Tibial artery (tissue), 4 donors: ENCODE measurements at places on chromosomes 11 and 22.
A peak's percentile ranks its signal among the peaks of the same experiment; 100 is the strongest.

DNA sequence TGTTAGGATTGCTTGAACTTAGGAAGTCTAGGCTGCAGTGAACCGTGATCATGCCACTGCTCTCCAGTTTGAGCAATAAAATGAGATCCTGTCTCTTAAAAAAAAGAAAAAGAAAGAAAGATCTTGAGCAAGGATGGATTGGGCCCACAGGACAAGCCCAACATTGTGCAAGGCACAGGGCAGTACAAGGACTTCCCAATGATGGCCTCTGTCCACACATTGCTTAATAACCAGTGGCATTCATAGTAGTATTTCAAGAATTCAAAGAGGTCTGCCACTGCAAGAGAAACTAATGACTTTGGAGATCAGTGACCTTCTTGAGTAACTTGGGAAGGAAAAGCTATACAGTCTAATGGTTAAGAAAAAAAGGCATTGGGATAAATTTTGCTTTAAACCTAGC lies 44.6 kb downstream of the SEZ6L start:
- DNase-seq: no peak

DNA sequence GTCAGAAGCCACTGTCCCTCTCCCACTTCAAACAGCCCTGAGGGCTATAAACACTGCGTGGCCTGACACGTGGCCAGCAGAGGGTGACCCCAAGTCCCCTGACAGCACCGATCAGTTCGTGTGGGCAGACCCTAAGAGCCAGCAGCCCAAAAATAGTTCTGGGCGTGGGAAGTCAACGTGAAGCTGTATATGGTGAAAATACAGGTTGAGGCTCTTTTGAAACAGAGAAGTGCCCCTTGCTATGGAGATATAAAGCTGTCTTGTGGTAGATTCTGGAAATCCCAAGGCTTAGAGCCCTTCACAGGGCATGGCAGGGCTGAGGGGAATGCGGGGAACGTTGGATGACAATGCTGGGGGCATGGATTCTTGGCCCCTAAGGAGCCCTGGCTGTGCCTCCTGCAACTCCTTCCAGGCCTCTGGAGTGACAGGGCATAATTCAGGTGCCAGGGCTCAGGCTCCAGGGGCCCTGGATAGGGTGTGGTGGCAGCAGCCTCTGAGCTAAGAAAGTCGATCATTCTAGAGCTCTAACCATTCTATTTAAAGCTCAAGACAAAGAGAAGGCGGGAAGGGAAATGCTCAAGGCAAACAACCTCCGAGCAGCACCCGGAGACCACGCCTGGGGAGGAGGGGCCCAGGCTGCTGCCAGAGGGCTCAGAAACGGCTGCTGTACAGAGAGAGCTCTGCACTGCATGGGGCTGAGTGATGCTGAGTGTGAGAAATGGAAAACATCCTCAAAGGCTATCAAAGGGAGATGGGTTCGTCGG lies 60.4 kb upstream of the CD5 start:
- DNase-seq: no peak

GRCh38 chr11:2582946-2583604 lies 116.7 kb downstream of the KCNQ1OT1 start:
- peak; percentile 62 for DNase-seq

GRCh38 chr22:33710326-33710725 lies 209.9 kb downstream of the LARGE1 start:
- no peak for DNase-seq

DNA sequence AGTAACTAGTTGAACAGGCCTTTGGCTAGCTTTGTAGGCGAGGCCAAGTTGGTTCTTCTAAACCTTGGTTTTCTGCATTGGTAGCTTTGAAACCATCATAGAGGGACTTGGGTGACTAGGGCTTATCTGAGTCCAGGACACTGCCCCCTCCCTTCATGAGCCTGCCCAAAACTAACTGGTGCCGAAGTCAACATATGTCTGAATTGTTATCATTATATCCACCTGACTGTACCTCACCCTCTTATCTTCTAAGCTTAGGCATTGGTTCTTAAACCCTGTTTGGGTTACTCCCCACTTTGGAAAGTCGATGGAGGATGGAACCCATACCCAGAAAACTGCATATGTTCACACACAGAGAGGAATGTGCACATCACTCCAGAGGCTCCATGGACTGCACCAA lies 7.6 kb upstream of the MAPK8IP1 start:
- DNase-seq: no peak

DNA sequence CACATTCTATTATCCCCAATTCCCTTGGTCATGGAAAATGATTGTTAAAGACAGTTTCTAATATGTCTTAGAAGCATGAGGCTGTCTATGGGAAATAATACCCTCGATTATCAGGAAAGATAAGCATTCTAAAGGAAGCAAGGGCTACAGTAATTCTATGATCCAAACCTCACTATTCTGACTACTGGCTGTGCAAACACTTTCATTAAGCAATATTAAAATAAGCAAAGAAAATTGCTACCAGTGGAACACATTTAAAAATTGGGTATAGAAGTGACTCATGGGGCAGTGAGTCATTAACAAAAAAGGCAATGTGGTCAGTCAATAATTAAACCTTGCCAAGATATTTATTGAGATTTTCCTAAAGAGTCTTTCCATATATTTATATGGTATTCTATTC lies 1415.2 kb upstream of the TENM4 start:
- no peak for DNase-seq

- DNase-seq: no peak
Observed at GRCh38 chr11:134841411-134841810, 429.4 kb upstream of the B3GAT1 start.

GRCh38 chr11:109677876-109678275 lies 255.9 kb downstream of the C11orf87 start:
- no peak for DNase-seq

- no peak for DNase-seq
Observed at GRCh38 chr11:10996678-10997077, 138.8 kb upstream of the ZBED5 start.

DNA sequence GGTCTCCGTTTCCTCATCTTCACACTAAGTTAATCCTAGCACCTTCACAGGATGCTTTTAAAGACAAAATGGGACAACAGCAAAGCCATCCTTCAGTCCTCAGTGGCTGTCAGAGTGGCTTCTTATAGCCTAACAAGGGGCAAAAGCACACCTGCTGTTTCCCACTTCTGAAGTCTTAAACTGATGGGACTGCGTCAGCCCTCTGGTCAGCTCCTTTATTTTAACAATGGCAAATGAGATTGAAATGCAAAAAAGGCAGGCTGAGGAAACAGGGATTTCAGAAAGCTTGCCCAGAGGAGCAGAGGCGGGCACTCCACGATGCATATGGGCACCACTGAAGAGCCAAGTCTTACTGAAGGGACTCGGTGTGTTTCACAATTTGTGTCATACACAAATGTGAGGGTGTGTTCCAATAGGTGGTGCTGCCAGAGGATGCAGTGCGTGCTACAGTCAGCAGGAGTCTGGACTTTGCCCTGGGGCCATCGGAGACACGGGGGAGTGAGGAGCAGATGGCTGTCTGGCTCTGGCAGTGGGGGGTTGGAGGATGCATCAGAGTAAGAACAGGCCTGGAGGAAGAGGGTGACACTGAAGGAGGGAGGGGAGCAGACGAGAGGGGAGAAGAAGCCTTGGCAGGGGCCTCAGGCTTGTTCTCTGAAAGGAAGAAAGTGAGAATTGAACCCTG lies 47.3 kb downstream of the TENM4 start:
- DNase-seq: no peak

GRCh38 chr11:118301600-118302195 lies 2.8 kb upstream of the CD3E start:
- no peak for DNase-seq

DNA sequence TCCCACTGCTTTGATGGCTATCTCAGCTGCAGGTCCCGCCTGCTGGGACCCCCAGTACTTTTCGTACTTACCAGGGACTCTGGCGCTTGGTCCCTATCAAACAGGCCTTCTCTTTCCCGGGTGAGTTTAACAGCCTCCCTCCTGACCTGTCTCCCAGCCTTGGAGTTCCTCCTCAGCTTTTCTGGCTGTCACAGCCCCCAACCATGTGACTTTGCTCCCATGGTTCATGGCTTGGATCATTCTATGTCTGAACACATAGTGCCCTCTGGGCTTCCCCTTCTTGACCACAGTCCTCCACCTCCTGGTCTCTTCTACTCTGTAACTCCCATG lies 56.9 kb downstream of the PARVA start:
- no peak for DNase-seq
